ENCODE measurements at places on chromosomes 7 and 10.

- no peak for DNase-seq
These were observed 298.3 kb upstream of the FZD8 start for GRCh38 chr10:35940141-35941041.

DNA sequence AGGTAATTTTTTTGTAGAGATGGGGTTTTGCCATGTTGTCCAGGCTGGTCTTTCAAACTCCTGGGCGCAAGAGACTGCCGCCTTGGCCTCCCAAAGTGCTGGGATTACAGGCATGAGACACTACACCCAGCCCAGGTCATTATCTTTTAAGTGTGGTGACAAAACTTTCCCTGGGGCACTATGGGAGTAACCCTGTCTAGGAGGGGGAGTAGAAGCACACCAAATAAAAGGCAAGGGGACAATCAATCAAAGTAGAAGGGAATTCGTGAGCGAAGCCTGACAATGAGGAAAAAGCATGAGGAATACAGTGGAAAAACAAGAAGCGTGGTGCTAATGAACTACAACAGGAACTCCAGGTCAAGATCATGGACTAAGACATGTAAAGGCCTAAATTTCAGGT, 31.4 kb downstream of the IDE start:
- DNase-seq, result no peak

- no peak for DNase-seq
These were observed 57.5 kb downstream of the STK31 start for GRCh38 chr7:23767514-23767913.

GRCh38 chr10:129786216-129786615, 177.9 kb downstream of the EBF3 start:
- DNase-seq, result peak; percentile 26

GRCh38 chr7:33979807-33980355, 74.5 kb downstream of the BMPER start:
- DNase-seq, result no peak

GRCh38 chr10:33223326-33224000, 111.0 kb downstream of the NRP1 start:
- DNase-seq, result no peak

GRCh38 chr7:155305231-155305904, 7.7 kb downstream of the INSIG1 start:
- no peak for DNase-seq

DNA sequence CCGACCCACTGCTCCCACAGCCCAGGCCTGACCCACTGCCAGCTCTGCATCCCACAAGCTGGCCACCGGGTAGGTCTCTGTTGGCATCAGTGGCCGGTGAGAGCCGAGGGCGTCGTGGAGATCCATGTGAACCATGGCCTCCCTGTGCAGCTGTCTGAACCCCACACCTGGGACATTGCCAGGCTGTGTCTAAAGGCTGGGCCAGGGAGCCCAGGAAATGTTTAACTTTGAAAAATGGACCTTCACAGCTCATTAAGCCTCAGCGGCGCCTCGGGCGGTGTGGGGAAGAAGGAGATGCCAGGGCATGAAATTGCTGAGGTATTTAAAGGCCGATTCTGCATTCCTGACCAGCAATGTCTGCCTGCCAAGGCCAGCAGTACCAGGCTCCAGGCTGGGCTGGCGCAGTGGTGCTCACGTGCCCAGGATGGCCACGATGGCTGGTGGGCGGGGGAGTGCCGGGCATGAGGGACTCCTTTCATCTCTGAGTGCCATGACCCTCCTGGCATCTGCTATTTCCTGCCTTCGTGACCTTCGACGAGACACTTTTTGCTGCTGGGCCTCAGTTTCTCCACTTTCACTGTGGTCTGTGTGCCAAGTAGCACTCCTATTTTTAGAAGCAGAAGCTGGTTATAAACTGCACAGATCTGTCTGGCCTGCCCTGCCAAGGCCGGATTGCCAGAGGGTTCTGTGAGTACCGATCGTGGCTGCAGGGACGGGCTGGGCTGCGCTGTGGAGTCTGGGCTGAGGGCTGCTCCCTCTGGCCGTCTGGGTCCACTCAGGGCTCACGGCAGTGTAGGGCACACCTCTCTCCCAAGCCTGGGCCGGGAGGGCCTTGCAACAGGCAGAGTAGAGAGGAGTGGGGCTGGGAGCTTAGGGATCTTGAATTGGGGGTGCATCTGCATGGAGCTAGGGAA, 21.8 kb downstream of the ELFN1 start:
- DNase-seq, result peak; percentile 80

- no peak for DNase-seq
These were observed 5.9 kb upstream of the GPAM start for GRCh38 chr10:112189465-112189864.

Data from cardiac septum (tissue), 1 donor.